ENCODE measurements at places on chromosomes 2 and 18.
A peak's percentile ranks its signal among the peaks of the same experiment; 100 is the strongest.

- peak; percentile 33 for DNase-seq
Measured at GRCh38 chr2:105497094-105497493, 98.2 kb upstream of the FHL2 start.

- DNase-seq = no peak
Measured at GRCh38 chr18:44696892-44697291, 16.2 kb downstream of the SETBP1 start.

DNA sequence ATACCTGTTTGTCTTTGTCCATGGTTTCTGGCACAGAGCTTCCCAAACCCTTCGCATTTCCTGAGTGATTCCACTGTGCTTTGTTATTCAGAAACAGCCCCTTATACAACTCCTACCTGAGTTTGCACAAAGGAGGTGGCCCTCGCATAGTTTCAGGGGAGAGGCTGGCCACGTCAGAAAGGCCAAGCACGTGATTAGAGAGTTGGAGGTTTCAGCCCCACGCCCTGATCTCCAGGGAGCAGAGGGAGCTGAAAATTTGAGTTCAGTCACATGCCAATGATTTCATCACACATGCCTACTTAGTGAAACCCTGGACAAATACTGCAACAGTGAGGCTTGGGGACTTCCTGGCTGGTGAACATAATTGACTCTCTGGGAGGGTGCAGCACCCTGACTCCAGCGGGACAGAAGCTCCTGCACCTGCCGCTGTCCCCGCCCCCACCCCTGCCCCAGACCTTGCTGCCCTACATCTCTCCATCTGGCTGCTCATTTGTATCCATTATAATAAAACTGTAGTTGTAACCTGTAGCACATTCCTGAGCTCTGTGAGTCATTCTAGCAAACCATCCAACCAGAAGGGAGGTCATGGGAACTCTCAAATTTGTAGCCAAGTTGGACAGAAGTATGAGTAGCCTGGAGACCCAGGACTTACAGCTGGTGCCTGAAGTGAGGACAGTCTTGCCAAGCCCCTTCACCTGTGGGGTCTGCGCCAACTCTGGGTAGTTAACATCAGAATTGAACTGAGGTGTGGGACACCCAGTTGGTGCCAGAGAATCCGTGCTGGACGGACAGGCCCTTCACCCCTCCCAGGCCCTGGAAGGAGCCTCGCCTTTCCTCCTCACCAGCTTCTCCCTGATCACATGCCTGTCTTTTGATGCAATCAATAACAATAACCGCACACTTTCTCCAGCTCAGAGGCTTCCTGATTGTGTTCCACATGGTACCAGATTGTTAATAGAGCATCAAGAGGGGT is 224.3 kb downstream of the ANAPC1 start:
- DNase-seq = peak; percentile 92

DNA sequence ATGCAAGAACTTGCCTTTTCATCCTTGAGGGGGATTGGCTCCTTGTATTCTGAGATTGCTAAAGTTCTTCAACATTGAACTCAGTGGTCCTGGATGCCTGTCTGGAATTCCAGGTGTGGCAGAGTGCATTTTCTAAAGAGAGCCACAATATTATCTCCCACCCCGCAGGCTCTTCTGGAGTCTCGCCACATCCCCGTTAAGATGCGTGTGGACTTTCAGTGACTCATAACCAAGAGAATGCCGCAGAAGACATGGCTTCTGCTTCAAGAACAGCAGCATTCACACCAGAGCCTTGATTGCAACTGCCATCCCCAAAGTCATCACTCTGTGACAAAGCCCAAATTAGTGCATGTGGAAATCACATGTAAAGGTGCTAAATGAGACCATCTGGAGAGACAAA is 142.7 kb downstream of the CDH20 start:
- no peak for DNase-seq

GRCh38 chr2:203200866-203201265 is 38.0 kb upstream of the CYP20A1 start:
- no peak for DNase-seq

GRCh38 chr2:128323555-128323931 is 4.9 kb upstream of the HS6ST1 start:
- no peak for DNase-seq

All from AG10803 (cell line).